ENCODE measurements at places on chromosomes 3 and 15.

DNA sequence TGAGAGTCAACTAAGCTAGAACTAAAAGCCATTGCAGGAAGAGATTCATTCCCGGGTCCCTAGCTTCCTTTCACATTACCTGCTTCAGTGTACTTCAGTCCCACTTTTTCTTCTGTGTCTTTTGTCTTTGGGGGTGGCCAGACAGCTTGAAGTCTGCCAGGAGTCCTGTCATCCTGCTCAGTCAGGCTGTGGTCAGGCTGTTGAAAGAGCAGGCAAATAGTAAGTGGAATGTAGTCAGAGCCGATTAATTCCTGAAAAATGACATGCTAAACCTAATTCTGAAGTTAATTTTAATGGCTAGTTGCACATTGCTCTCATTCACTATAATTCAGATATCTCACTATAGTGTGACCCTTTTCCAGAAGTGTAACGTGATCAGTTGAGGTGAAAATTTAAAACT lies 129.6 kb downstream of the FMN1 start:
- DNase-seq, result no peak

DNA sequence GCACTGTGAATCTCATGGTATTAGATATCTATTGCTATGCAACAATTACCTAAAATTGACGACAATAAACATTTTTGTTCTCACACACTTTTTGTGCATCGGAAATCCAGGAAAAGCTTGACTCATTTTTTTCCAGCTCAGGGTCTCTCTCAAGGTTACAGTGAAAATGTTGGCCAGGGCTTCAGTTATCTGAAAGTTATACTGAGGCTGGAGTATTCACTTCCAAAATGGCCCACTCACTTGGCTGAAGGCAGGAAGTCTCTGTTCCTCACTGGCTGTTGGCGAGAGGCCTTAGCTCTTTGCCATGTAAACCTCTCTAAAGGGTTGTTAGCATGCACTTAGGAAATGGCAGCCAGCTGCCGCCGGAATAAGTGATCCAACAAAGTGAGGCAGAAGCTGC lies 41.4 kb downstream of the OSTN start:
- no peak for DNase-seq

DNA sequence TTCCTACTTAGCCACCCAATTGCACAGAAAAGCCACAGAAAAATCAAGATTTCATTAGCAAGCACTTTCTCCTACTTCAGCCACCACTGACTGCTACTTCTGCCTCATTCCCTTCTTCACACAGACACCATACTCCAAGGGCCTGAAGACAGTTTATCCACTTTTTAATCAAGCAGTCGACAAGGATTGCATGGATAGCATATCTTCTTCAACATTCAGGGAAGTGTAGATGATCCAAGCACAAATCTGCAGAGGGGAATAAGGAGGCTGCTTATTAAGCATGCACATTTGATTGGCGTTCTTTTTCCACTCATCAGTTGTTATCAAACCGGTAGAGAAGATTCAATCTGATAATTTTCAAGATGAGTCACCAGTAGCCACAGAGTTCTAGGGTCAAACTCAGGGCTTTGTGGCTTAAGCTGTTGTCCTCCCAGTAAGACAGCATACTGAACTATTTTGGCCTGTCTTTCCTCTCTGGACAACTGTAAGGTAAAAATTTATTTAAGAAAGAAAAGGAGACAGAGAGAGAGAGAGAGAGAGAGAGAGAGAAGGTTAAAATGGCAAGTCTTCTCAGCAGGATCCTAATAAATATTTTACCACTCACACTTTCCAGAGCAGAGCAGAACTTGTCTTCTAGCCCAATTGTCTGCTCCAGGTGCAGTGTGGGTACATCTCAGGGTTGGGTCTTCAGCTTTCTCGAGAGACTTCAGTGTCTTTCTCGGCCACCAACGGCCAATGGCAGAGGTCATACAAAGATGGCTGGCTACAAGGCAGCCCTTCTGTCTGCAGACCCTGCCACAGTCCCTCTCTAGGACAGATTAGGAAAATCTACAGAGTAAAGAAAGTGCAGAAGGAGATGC lies 80.6 kb upstream of the BHLHE40 start:
- DNase-seq, result no peak

DNA sequence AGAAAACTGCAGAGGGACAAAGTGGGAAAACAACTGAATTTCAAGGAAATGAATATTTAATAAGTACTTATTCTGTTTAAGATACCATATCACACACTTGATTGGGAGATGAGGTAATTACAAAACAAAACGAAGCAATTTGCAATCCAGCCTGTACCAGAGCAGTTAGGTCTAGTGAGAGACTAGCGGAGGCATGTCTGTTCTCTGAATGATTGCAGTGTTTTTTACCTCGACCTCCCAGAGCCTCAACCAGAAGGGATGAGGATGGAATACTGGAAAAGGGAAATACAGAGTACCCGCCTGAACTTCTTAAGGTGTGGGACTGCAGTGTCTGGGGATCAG lies 59.5 kb downstream of the PIK3CB start:
- DNase-seq, result no peak

DNA sequence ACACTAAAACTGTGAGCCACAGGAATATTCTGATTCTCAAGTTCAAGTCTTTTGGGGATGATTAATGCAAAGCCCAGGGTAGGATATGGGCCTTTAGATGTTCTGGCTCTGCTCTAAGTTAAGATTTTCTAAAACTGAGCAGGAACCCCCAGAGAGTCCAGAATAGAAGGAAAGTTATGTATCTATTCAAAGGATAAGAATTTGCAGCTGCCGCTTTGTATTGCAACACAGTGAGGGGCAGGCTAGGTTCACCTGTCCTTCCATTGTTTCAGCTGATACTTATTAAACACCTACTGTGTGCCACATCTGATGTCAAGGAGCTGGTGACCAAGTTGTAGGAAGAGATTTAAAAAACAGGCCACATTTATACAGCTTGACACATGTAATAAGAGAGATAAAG lies 290.4 kb downstream of the MAGI1 start:
- no peak for DNase-seq

DNA sequence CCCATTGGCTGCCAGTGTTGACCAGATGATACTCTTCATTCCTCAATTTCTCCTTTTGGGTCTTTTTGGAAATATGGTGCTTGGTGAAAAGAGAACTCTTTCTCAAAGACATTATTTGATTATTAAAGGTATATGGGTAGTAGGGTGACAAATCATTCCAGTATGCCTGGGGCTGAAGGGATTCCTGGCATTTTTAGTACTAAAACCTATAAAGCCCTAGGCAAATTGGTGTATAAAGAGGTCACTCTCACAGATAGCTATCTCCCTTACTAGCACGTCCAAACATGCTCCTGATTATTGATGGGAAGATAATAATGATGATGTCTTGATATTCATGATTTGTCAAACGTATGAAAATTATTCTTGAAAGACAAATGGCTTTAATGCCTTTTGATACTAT lies 1.1 kb downstream of the GABRR3 start:
- DNase-seq, result no peak

DNA sequence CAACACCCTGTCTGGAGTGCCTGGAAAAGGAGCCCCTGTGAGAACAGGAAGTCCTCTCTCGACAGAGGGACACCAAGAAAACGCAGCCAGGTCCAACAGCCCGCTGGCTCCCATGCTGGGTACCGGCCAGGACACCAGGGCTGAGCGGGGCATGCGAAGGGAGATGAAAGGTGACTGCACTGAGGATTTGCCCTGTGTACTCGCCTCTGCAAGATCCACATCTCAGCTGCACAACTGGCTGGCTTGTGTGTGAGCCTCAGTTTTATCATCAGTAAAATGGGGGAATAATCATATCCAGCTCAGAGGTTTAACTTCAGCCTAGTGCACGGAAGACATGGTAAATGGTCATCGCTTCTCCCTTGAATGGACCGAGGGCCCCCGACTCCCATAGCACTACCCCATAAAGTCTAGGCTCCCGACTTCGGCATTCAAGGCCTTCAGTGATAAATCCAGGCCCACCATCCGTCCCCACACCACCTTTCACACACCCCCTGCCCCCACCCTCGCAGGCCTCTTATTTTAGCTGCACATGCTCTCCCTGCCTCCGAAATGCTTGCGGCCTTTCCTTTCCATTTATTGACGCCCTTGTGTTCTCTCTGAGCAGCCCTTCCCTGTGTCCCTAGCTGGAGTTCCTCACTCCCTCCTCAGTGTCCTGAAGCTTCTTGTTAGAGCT lies 15.8 kb downstream of the ISG20 start:
- DNase-seq, result no peak

Measured in activated T-helper 1 cell treated with anti-CD3 and anti-CD28 coated beads, Interleukin-2, amount 50 U/mL, for 16 hours (primary cell).